ENCODE measurements at places on chromosomes 12 and 14. TPM values are rescaled to one million over a fixed set of nuclear protein-coding genes. Genes with fewer than 3 reads are reported as not detected.

RHEBL1 gene
- 0.63 TPM for total RNA-seq

TAC3 gene
- 0.94 TPM for total RNA-seq

CIT gene
- 24.4 TPM for total RNA-seq

CFAP54 gene
- 13.8 TPM for total RNA-seq

KCNA1 gene
- total RNA-seq: 3.1 TPM

RERG gene
- total RNA-seq: 3.1 TPM

NPFF gene
- total RNA-seq: not detected

SDS gene
- total RNA-seq: not detected

OTX2 gene
- total RNA-seq: 0.31 TPM

TMCC3 gene
- 8.1 TPM for total RNA-seq

KRT74 gene
- total RNA-seq: not detected

NUAK1 gene
- 43.2 TPM for total RNA-seq

TAS2R14 gene
- 30.4 TPM for total RNA-seq

PYGL gene
- 11.0 TPM for total RNA-seq

LUM gene
- total RNA-seq: 4.4 TPM

GDF3 gene
- total RNA-seq: not detected

NANOG gene
- under 0.01 TPM for total RNA-seq

SDSL gene
- 0.94 TPM for total RNA-seq

NTN4 gene
- total RNA-seq: 62.9 TPM

TMEM179 gene
- 43.2 TPM for total RNA-seq

PLEKHH1 gene
- 37.2 TPM for total RNA-seq

COX6A1 gene
- total RNA-seq: 329 TPM

ASIC1 gene
- 37.6 TPM for total RNA-seq

HOXC5 gene
- not detected for total RNA-seq

FOXA1 gene
- total RNA-seq: not detected

LLPH gene
- total RNA-seq: 8.8 TPM

TIMELESS gene
- 5.3 TPM for total RNA-seq

DIO3 gene
- total RNA-seq: not detected

SALL2 gene
- 14.4 TPM for total RNA-seq

Data from parietal lobe (tissue), 2 donors.